ENCODE measurements at places on chromosomes 11 and 22.

DNA sequence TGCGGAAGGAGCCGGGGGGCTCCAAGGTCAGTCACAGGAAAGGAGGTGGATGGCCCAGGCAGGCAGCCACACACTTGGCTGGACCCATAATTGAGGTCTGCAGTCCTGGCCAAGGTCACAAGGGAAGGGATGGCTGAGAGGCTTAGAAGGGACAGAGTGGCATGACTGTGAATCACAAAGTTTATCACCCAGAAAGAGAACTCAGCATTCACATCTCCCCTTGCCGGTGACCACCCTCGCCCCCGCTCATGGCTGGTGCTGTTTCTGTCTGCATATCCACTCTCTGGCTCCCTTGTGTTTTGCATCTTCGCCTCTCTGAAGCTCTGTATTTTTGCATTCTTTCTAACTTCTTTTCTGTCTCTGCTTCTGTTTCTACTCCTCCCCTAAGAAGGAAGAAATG, 117.5 kb downstream of the FEZ1 start:
- DNase-seq: no peak

GRCh38 chr11:117910525-117910924, 18.7 kb downstream of the TMPRSS13 start:
- no peak for DNase-seq

- no peak for DNase-seq
Observed at GRCh38 chr11:61738776-61739175, 13.7 kb upstream of the MYRF start.

GRCh38 chr11:95248666-95249467, 17.9 kb upstream of the SESN3 start:
- no peak for DNase-seq

DNA sequence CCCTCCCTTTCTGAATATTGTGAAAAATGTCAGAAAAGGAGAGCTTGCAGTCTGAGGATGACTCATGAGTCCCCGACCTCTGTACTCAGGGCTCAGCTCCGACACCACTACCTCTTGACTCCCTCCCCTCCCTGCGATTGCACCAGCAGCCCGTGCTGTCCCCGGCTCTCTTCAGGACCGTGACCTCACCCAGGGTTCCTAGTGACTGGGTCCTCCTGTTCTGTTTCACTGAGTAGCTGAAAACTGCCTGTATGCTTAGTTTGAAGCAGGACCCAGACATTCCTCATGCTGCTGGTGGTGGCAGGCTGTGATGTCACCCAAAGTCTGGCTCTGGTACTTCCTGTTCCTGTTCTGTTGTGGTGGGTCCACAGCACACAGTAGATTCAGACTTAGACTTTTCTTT, 11.7 kb downstream of the PHRF1 start:
- no peak for DNase-seq

DNA sequence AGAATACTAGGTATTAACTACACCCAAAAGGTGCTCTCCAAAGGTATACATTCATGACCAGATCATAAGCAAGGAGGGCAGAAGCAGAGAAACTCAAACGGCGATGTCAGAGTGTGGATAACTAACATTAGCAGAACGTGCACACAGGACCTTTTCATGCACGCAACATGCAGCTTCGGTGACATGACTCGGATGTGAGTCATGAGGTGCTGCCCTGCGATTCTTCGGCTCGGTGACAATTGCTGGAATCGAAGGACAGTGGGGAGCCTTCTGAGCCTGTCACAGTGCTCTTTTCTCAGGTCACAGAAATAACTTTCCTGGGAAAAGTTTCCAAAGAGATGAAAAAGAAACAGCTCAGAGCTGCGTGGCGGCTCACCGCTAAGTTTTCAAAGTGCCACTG, 418.5 kb upstream of the SYN3 start:
- no peak for DNase-seq

DNA sequence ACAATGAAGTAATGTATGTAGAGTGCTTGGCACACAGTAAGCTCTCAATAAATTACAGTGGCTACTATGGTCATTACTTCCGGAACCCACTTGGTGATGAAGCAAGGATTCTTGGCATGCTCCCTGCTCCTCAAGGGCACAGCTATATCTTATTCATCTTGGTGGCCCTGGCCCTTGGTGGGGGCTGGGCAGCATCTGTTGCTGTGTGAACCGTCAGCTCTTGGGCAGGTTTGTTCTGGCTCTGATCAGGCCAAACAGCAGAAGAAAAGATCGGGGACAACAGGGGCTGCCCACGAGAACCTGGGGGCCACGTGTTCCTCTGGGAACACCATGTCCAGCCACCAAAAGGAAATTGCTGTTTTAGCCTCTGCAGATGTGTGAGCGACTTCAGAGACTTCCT, 136.9 kb upstream of the SYT13 start:
- no peak for DNase-seq

GRCh38 chr22:17587629-17588028, 24.3 kb downstream of the SLC25A18 start:
- DNase-seq: no peak

DNA sequence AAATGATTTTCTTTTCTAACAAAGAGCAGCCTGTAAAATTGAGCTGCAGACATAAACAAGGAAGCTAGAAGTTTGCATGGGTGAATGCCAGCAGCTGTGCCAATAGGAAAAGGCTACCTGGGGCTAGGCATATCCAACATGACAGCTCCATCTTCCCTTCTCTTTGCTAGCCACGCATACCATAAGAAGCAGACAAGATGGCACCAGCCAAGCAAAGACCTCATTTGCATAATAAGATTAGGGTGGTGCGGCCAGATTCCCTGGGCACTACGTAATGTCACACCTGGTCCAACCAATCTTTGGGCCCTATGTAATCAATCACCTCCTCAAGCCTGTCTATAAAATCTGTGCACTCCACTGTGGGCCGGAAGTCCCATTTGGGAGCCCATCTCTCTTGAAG, 108.3 kb downstream of the SWAP70 start:
- no peak for DNase-seq

DNA sequence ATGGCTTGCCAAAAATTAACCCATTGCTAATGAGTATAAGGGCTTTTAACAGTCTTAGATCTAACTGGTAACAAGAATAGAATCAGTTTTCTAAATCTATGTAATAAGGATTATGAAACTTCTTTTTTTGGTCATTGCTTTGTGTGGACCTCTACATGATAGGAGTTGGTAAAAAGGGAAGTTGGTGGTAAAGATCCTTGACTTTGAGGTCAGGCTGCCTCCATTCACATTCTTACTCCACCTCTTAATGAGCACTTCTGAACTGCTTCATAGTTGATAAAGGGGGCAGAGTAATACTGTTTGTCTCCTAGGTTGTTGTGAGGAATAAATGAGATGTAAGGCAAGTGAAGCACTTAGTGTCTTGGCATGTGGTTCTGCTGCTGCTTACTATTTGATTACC, 10.6 kb downstream of the EIF3M start:
- no peak for DNase-seq

DNA sequence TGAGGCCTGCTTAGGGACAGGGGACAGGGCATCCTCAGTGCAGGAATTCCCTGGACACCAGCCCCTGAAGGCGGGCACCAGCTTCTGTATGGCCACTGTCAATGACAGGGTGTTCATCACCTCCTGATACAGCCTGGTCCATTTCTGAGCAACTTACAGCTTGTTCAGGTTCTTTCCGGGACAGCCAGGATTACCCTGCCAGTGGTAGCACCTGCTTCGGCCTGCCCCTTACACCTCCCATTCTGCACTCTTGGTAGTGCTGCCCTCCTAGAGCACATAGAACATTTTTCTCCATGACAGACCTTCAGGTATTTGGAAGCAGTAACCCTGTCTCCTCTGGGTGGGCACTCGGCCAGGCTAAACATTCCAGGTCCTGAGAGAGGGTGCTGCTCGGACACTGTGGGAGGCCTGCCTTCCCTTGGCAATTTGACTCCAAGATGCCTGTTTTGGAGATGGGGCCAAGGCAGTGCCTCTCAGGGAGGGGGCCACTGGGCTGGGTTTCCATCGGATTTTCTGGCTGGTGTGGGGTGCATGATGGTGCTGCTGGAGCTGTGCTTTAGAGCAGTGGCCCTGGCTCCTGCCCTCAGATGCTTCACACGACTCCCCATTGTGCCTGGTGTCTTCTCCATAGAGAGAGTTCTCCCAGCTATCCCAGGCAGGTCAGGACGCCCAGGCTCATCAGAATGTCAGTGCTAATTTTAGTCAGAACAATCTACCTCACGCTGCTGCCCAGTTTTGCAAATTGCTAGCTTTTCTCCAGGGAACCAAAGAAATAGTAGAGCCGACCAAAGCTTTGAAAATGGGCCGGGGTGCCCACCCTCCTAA, 1.2 kb downstream of the GAL3ST3 start:
- DNase-seq: no peak

GRCh38 chr11:113998574-113998973, 23.7 kb downstream of the HTR3A start:
- no peak for DNase-seq

DNA sequence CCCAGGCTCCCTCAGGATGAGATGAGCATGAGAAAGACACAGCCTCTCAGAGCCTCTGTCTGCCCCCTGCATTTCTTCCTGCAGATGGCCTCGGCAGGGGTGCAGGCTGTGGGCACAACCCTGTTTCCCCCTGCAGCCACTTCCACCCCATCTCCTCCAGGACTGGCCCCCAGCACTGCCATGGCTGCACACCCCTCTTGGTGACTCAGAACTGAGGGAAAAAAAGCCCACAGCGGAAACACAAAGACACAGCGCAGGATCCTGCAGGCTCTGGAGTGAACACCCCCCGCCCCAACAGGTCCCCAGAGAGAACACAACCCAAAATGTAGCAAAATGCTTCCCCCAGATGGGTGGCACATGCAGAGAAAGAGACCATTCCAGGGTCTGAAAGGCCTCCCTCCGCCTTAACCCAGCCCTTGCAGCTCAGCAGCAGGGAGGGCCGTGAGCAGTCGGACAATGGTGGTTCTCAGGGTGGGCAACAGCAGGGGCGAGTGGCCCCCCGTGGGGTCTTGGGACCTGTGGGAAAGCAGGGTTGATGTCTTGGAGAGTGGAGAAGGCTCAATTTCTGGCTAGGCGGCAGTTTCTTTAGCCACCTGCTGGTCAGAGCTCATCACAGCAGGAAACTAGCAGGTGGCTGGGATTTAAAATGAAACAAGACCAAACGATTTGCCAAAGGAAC, 8.0 kb downstream of the TUBGCP6 start:
- no peak for DNase-seq

All from midbrain (tissue), 1 donor.